ENCODE measurements at places on chromosomes 5 and 9. TPM values are rescaled to one million over a fixed set of nuclear protein-coding genes. Genes with fewer than 3 reads are reported as not detected.

FBXL7 gene
- 0.07 TPM for total RNA-seq

FOXD1 gene
- total RNA-seq, result 0.04 TPM

SLC6A18 gene
- total RNA-seq, result not detected

CAVIN4 gene
- 1.00 TPM for total RNA-seq

SLC6A7 gene
- total RNA-seq, result not detected

ENTPD2 gene
- 0.87 TPM for total RNA-seq

KLF9 gene
- 7.2 TPM for total RNA-seq

MSX2 gene
- total RNA-seq, result not detected

IL3 gene
- not detected for total RNA-seq

CNTNAP3B gene
- total RNA-seq, result 1.2 TPM

ZNG1E gene
- total RNA-seq, result 126 TPM

CARD9 gene
- 7.4 TPM for total RNA-seq

SAXO1 gene
- not detected for total RNA-seq

SMAD5 gene
- total RNA-seq, result 81.0 TPM

SPRY4 gene
- 8.9 TPM for total RNA-seq

CAPSL gene
- total RNA-seq, result not detected

IL5 gene
- not detected for total RNA-seq

HRH2 gene
- not detected for total RNA-seq

DUSP1 gene
- total RNA-seq, result 27.1 TPM

ANKRD31 gene
- total RNA-seq, result 0.09 TPM

C1QTNF2 gene
- total RNA-seq, result not detected

DBH gene
- total RNA-seq, result not detected

CRHBP gene
- not detected for total RNA-seq

SV2C gene
- total RNA-seq, result not detected

LRRC19 gene
- not detected for total RNA-seq

ALAD gene
- total RNA-seq, result 21.8 TPM

OGN gene
- not detected for total RNA-seq

SOX30 gene
- total RNA-seq, result not detected

SH3RF2 gene
- total RNA-seq, result 3.1 TPM

TTC23L gene
- 1.4 TPM for total RNA-seq

CCL21 gene
- not detected for total RNA-seq

ENTREP1 gene
- total RNA-seq, result not detected

CNTNAP3 gene
- not detected for total RNA-seq

PCDHGA3 gene
- not detected for total RNA-seq

PRDM9 gene
- not detected for total RNA-seq

QRFP gene
- total RNA-seq, result not detected

PCDHGB3 gene
- total RNA-seq, result 0.40 TPM

RNF38 gene
- total RNA-seq, result 16.2 TPM

SGCD gene
- not detected for total RNA-seq

OR1L1 gene
- not detected for total RNA-seq

FPGS gene
- 20.3 TPM for total RNA-seq

PDE4D gene
- total RNA-seq, result 12.2 TPM

ARL14EPL gene
- not detected for total RNA-seq

CEL gene
- 1.5 TPM for total RNA-seq

FOXD4L6 gene
- not detected for total RNA-seq

NTRK2 gene
- not detected for total RNA-seq

ADAMTSL2 gene
- total RNA-seq, result 1.0 TPM

ZNF608 gene
- total RNA-seq, result 0.83 TPM

FOXD4L3 gene
- total RNA-seq, result not detected

FOXD4 gene
- 0.18 TPM for total RNA-seq

MEGF9 gene
- total RNA-seq, result 3.1 TPM

IFNA13 gene
- not detected for total RNA-seq

UBE2QL1 gene
- total RNA-seq, result not detected

MYMK gene
- total RNA-seq, result not detected

FOXD4L4 gene
- total RNA-seq, result 0.38 TPM
